Colonic mucosa (tissue), 4 donors: ENCODE measurements at places on chromosomes 5 and 9. TPM values are rescaled to one million over a fixed set of nuclear protein-coding genes. Genes with fewer than 3 reads are reported as not detected.
A peak's percentile ranks its signal among the peaks of the same experiment; 100 is the strongest.

GRCh38 chr9:2764353-2764752, 47.0 kb downstream of the KCNV2 start:
- H3K36me3 ChIP-seq: no peaks in the 10 kb centered on the region
- no peaks in the 10 kb centered on the region for H3K27me3 ChIP-seq
- no peak for DNase-seq

DNA sequence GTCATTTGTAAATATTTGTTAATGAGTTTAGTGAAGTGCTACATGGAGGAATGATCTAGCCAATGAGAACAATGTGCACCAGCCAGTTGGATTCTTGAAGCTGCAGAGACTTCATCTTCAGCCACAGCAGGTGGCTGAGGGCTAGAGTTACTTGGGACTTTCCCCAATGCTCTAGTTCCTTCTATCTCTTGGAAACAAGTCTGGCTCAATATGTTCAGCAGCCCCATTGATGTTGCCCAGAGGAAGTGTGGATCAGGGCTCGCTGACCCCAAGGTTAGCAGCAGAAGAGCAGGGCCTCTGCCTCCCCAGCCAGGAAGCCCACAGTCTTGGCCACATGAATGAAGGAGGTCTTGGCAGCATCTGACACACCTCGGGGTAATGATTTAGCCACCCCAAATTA, 117.5 kb downstream of the SLC1A3 start:
- no peaks in the 10 kb centered on the region for H3K27me3 ChIP-seq
- H3K4me3 ChIP-seq: no peak overlapping the region
- H3K27ac ChIP-seq: no peak overlapping the region

GRCh38 chr9:107584186-107584585, 94.6 kb upstream of the KLF4 start:
- H3K27ac ChIP-seq: no peak overlapping the region
- H3K4me3 ChIP-seq: no peak overlapping the region
- H3K4me1 ChIP-seq: no peaks in the 10 kb centered on the region

DNA sequence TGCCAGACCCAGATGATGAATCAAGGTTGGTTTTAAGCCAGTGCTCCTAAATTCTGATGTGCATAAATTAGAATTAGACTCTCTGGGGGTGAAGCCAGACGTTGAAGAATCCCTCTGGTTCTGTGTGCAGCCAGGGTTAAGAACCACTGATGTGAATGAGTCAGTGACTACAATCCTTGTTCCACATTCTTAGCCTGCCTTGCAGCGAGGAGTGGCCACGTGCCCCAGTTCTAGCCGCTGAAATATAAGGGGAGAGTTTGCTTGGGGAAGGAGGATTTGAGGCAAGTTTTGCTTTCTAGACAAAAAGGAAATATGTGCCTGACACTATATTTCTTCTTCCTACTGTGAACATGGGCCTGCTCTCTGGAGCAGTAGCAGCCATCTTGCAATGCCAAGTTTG, 34.2 kb upstream of the MSH3 start:
- H3K4me3 ChIP-seq: no peak overlapping the region
- no peaks in the 10 kb centered on the region for H3K36me3 ChIP-seq
- H3K27ac ChIP-seq: no peak overlapping the region

DNA sequence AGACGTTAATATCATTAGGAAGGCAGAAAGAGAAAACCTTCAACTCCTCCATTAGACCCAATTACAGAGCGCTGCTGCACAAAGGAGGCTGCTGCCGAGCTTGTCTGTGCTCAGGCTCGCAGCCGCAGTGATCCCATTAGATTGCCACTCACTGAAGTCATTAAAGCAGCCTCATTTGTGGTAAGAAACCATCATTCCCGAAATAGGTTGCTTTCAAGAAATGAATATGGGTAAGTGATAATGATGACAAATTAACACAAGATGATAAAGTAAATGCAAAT, 137.2 kb downstream of the CAVIN4 start:
- DNase-seq: no peak
- no peaks in the 10 kb centered on the region for H3K36me3 ChIP-seq
- no peak overlapping the region for H3K4me3 ChIP-seq

DNA sequence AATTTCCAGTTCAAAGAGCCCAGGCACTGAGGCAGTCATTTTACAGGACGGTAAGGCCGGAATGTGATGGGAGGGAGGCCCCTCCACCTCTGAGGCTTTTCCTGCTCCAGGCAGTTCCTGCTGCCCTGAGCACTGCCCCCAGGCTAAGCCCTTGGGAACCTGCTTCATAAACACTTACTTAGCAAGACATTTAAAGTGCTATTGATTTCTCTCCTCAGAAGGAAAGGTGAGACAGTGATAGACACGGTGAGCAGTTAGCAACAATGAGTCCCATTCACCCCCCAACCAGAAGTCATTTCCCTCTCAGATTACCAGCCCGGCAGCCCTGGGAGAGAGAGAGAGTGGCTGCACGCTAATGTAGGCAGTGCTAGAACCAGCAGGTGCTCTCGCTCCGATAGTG, 462.5 kb downstream of the SPOCK1 start:
- no peak overlapping the region for H3K27ac ChIP-seq
- no peak overlapping the region for H3K4me3 ChIP-seq
- no peak for DNase-seq
- H3K4me1 ChIP-seq: no peaks in the 10 kb centered on the region

DNA sequence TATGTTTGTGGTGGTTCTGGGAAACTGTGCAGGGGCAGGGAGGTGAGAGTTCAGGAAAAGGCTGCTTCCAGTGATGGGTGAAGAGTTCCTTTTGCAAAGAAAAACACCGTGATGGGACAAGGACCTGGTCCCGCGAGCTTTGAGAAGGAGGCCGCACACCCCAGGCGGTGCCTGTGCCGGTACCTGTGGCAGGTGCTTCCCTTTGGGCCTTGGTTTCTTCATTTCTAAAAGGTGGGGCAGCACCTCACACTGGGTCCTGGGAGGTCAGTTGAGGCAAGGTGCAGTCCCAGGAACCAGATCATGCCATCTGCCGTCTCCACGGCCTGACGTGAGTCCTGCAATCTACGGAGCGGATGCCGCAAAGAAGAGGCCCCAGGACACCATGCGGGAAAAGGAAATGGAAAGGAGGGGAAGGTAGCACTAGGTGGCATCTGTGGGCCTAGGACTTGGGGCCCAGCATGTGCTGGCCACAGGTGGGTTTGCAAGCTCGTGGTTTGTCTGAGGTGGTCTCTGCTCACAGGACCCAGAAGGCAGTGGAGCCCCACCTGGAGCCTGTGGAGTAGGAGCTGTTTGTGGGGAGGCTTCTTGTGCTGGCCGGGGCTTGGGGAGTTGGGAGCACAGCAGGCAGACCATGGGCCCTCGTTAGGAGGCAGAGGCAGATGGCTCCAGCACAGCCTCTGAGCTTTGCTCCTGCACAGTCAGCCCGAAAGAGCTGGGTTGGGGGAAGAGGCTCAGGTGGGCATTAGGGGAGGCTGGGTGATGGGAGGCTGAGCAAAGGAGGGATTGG, 131.6 kb downstream of the CACNA1B start:
- no peak overlapping the region for H3K4me3 ChIP-seq
- DNase-seq: no peak
- H3K4me1 ChIP-seq: no peaks in the 10 kb centered on the region
- H3K27me3 ChIP-seq: no peaks in the 10 kb centered on the region

DNA sequence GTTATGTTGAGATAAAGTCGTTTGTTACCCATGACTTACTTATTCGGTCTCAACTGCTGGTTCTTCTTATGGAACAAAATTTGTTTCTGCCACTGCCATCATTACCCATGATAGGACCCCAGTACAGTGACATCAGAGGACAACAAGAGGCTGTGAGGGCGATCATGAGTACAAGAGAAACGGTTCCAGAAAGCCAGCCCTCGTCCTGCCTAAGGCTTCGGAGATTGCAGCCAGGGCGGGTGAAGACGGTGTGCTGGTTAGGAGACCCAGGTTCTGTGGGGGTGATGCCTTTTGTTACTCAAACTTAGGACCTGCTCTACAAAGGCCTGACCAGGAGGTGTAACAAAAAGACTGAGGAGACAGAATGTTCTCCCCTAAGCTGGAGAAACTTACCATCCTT, 10.9 kb downstream of the FYB1 start:
- H3K36me3 ChIP-seq: no peaks in the 10 kb centered on the region
- H3K4me3 ChIP-seq: no peak overlapping the region
- H3K27ac ChIP-seq: peak overlapping the region; percentile 32
- H3K4me1 ChIP-seq: no peaks in the 10 kb centered on the region

DNA sequence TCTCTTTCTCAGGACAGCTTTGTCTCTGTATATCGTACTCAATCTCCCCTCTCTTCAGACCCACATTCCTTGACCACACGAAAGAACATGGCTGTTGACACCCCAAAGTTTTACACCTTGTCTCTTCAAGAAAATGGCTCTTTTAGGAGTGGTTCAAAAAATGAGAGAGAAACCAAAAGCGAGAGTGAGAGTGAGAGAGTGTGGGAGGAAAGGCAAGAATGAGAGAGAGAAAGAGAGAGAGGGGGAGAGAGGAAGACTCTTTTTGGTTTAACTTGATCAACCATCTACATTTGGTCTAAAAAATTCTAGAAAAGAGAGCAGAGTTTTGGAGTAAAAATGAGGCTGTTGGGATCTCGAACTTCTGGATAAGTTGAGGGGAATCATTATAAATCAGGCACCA, 581.8 kb upstream of the WWC1 start:
- no peaks in the 10 kb centered on the region for H3K36me3 ChIP-seq
- no peak for DNase-seq
- no peak overlapping the region for H3K4me3 ChIP-seq
- no peaks in the 10 kb centered on the region for H3K27me3 ChIP-seq
- no peaks in the 10 kb centered on the region for H3K4me1 ChIP-seq

DNA sequence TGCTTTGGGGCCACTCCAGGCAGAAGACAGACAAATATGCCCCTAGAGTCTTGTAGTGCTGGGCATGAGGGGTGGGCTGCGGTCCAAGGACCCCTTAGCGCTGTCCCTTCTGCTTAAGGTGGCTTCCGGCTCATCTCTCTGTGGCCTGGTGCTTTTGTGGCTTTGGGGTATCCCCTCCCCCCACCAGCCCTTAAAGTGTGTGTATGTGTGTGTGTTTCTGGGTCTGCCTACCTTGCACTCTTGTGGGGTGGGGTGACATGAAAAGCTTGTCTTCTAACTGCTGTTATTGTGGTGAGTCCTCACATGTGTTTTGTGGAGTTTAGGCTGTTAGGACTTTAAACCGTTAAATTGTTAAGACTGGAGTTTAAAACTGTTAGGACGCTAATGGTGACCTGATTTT, 23.6 kb downstream of the MARCHF6 start:
- no peaks in the 10 kb centered on the region for H3K27me3 ChIP-seq
- no peak for DNase-seq
- H3K36me3 ChIP-seq: peaks cover 3% of the 10 kb centered on the region
- no peak overlapping the region for H3K27ac ChIP-seq

GRCh38 chr5:176725521-176726280, 78.4 kb downstream of the TSPAN17 start:
- no peaks in the 10 kb centered on the region for H3K4me1 ChIP-seq
- H3K36me3 ChIP-seq: no peaks in the 10 kb centered on the region
- no peak overlapping the region for H3K27ac ChIP-seq
- H3K4me3 ChIP-seq: no peak overlapping the region
- no peaks in the 10 kb centered on the region for H3K27me3 ChIP-seq
- no peak for DNase-seq

DNA sequence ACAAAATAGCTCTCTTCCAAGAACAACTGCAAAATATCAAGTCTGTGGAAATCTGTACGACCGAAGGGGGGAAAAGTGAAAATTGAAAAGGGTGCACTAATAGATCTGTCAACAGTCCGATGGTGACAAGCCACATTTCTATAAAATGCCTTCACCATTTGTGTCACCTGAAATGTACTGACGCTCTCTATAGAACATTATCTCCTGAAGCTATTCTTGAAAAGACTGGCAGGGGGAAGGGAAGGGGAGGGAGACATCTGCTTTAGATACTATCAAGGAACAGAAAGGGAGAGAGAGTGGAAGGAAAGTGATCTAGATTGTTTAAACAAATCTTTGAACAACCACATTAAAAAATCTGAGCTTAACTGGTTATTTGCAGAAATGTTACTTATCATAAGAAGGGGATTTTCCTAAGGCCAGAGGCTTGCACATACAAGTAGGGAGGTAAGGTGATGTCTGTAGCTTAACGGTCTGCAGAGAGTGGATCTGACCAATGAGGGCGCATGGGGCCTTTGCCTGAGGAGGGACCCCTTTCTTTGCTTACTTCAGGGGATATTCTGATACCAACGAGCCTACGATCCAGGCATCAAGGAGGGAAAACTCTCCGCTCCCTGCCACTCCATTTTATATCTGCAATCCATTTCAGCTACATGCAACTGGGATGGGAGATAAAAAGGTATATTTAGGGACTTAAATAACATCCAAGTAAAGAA, 92.1 kb downstream of the CRB2 start:
- no peaks in the 10 kb centered on the region for H3K27me3 ChIP-seq
- no peak overlapping the region for H3K4me3 ChIP-seq
- no peaks in the 10 kb centered on the region for H3K36me3 ChIP-seq
- H3K27ac ChIP-seq: no peak overlapping the region

GRCh38 chr9:4073371-4073770, 226.5 kb downstream of the GLIS3 start:
- H3K27ac ChIP-seq: no peak overlapping the region
- H3K4me3 ChIP-seq: no peak overlapping the region
- H3K36me3 ChIP-seq: no peaks in the 10 kb centered on the region
- DNase-seq: no peak

GRCh38 chr5:72434056-72434780, 73.0 kb downstream of the ZNF366 start:
- H3K4me3 ChIP-seq: no peak overlapping the region
- H3K27me3 ChIP-seq: no peaks in the 10 kb centered on the region
- no peaks in the 10 kb centered on the region for H3K36me3 ChIP-seq
- no peak for DNase-seq
- no peak overlapping the region for H3K27ac ChIP-seq

DNA sequence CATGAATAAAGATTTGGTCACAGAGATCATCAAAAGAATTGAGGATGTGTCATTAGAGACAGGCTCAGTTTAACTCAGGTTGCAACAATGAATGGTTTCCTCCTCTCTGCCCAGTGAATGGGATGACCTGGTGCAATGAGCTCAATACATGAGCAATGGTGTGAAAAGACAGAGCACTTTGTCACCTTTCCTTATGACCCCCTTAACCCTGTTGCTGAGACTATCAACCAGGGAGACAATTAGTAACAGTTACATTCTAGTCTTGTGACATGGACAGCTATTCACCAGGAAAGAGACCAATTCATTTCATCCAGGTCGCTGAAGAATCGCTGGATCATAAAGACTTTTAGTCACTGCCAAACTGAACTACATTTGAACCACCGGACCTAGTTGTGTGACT, 19.9 kb upstream of the CDH6 start:
- no peak overlapping the region for H3K27ac ChIP-seq
- H3K4me1 ChIP-seq: no peaks in the 10 kb centered on the region
- H3K4me3 ChIP-seq: no peak overlapping the region

GRCh38 chr9:78196258-78196657, 39.6 kb upstream of the CEP78 start:
- no peak for DNase-seq
- H3K27ac ChIP-seq: no peak overlapping the region
- H3K27me3 ChIP-seq: no peaks in the 10 kb centered on the region
- H3K36me3 ChIP-seq: no peaks in the 10 kb centered on the region
- no peak overlapping the region for H3K4me3 ChIP-seq

GRCh38 chr5:82436291-82436690, 158.1 kb upstream of the RPS23 start:
- no peaks in the 10 kb centered on the region for H3K27me3 ChIP-seq
- H3K4me1 ChIP-seq: no peaks in the 10 kb centered on the region
- no peak overlapping the region for H3K4me3 ChIP-seq

ENTREP1 gene
- total RNA-seq: 1.7 TPM

PCA3 gene
- total RNA-seq: not detected

RNF224 gene
- not detected for total RNA-seq

OSMR gene
- total RNA-seq: 3.0 TPM

FAXDC2 gene
- 20.8 TPM for total RNA-seq
